ENCODE measurements at places on chromosomes 2 and 18. TPM values are rescaled to one million over a fixed set of nuclear protein-coding genes. Genes with fewer than 3 reads are reported as not detected.

DNA sequence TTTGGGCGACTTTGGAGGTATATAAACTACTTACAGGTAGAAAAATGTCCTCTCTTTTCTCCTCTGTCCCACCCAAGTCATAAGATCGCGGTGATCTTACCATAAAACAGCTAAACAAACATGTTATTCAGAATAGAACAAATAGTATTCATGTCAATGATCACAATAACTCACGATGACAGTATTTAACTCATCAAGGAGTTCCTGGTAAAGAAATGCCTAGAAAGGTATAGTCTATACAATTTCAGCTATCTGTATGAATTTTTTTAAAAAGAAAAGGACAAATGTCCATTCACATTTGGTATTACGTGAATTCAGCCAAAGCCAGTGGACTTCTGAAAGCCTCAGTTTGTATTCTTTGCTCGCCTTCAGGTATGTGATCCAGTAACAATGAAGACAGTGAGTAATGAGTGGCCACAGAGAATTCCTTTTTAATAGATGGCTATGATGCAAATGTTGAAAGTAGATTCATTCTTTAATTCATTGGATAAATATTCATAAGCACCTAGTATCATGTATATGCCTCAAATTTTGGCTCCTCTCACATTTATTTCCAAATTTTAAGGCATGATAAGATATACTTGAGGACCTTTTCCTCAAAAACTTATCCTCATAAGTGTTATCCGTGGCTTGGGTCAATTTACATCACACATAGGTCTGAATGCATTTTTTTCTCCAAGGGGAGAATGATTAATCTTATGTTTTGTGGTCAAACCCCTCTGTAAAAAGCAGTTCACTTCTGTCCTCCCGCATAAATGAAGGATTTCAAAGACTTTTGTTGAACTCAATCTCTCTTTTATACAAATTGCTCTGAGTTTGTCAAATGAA is 20.3 kb downstream of the ABCB11 start:
- DNase-seq: no peak

- no peak for DNase-seq
Measured at GRCh38 chr2:133569286-133569830, 1.1 kb upstream of the NCKAP5 start.

Gene IL1R2
- total RNA-seq: 1.4 TPM

Gene XIRP2
- total RNA-seq: 206 TPM

DNA sequence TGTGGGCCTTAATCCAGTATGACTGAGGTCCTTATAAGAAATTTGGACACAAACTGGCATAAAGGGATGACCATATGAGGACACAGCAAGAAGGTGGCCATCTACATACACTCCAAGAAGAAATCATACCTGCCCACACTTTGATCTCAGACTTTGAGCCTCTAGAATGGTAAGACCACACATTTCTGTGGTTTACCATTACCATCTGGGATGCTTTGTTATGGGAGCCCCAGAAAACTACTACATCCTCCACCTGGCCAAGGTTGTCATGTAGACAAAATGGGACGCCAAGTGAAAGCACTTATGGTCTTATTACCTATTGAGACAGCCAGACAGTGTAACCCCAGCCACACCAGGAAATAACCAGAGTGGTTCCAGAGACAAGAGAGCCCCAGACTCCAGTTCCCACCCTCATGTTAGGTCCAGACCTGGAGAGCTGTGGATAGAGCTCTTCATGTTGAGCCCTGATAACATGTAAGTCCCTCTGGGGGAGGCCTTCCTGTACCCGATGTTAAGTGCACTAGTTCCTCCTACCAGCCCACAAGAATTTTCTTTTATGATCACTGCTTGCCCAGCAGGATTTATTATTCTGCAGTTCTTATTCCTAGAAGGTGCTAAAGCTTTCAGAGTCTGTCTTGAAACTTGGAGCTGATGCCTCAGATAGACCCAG is 4.6 kb upstream of the ADD2 start:
- no peak for DNase-seq

DNA sequence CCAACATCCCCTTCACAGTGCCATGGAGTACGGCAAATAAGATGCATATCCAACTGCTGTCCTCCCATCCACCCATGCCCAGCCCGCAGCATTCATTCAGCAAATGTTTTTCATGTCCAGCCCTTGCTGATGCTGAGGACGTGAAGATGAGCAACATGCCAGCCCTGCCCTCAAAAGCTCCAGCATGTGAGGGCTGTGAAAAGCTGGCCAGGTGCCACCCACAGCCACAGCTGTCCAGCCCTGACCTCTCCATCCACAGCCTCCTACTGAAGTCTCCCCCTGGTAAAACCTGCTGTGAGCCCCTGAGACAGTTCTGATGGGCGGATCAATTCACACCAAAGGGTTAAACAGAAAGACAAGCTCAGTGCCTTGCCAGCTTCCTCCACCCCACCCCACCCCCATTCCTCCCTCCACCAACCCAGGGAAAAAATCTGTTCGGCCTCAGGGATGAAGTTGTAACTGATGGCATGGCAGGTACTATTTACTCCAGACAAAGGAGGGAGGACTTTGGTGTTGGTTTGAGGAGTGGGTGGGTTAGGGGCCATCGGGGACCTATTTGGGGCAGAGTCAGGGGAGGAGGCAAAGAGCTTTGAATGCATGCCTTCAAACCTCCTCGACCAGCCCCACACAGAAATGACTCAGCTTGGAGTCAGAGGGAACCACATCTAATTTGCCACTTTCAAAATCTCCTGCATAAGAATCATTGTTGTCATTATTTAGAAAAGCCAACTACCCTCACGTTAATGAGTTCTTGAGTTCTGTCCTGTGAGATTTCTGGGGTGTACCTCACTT is 4.3 kb downstream of the ZBTB7C start:
- no peak for DNase-seq

DNA sequence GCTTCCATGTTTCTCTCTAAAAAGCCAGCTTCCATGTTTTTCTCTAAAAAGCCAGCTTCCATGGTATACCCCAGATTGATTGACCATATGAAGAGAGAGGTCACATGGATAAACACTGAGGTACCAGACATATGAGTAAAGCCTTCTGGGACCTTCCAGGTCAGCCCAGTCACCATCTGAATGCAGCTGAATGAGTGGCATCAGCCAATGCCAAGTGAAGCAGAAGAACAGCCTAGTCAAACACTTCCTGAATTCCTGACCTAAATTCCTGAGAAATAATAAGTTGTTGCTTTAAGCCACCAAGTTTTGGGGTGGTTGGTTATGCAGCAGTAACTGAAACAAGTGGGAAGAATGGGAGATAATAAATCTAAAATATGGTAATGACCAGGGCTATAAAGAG is 5.7 kb upstream of the ALS2 start:
- DNase-seq: no peak

DNA sequence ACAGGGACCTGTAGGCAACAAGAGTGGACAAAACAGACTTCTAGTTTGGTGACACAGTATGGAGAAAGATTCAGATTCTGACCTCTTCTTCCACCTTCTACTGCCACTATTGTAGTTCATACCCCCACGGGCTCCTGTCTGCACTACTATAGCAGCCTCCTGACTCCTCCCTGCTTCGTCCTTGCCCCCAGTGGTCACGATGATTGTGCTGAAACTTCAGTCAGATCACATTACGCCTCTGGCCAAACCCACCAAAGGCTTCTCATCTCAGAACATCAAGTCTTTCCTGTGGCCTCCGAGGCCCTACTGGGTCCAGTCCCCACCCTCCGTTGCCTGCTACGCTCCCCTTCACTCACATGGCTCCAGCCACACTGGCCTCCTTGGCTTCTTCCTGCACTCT is 147.6 kb downstream of the CYP26B1 start:
- no peak for DNase-seq

Gene RAD51AP2
- 0.16 TPM for total RNA-seq

DNA sequence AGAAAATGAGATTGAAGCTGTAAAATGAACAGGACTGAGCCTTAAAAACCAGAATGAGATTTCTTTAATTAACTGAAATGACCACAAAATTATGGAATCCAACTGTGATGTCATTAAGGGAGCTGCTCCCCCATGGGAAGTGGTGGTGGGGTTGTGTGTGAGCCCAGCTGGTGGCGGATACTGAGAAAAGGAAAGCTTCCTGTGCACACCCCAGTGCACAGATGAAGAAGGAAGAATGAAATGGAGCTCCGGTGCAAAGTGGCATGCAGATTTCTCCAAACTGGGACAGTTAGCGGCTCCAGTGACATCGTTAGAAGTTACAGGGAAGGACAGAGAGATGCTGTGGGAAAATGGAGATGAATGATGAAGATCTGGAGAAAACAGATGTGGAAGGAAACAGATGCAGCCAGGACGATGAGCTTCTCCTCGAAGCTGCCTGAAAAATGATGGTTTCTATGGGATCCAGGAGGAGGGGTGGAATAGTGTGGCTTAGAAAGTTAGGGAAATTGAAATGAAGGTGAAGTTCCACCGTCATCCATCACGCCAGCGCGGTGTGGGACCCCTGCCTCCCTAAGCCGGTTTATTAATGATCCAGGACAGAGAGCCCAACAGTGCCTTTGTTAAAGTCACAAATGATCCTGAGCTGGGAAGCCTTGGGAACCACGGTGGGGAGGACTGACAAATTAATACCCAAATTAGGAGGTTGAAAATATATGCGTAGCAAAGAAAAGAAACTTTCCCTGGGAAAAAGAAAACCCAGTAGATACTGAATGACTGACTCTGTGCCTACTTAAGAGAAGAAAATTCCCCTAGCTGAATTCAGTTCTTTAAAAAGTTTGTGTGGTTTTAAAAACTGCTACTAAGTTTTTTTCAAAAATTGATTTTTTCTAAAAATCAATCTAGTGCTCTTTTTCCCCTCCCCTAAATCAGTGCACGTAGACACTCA is 77.2 kb downstream of the TSN start:
- DNase-seq: no peak

DNA sequence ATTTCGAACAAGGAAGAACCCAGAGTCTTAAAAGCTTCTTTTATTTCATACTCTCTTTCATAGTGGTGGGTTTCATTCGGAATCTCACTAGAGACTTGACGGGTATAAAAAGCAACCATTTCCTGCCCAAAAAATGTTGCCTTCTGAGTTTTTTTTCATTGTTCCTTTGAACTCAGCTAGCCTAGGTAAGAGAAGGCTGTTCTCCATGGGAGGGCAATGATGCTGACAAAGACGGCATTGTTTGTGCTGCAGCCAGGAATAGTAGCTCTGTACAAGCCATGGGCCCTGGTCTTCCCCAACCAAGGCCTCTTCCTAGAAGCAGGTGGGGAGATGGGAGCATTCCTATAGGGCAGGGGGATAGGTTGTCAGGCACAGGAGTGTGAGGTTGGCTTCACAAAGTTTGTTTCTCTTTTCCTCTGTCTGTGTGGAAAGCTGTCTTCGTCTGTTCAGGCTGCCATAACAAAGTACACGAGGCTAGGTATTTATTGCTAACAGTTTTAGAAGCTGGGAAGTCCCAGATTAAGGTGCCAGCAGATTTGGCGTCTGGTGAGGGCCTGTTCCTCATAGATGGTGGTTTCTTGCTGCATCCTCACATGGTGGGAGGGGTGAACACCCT is 405.1 kb downstream of the NBAS start:
- DNase-seq: no peak

- peak; percentile 55 for DNase-seq
Measured at GRCh38 chr2:100786297-100786658, 33.7 kb upstream of the NPAS2 start.

Gene MC5R
- total RNA-seq: not detected

DNA sequence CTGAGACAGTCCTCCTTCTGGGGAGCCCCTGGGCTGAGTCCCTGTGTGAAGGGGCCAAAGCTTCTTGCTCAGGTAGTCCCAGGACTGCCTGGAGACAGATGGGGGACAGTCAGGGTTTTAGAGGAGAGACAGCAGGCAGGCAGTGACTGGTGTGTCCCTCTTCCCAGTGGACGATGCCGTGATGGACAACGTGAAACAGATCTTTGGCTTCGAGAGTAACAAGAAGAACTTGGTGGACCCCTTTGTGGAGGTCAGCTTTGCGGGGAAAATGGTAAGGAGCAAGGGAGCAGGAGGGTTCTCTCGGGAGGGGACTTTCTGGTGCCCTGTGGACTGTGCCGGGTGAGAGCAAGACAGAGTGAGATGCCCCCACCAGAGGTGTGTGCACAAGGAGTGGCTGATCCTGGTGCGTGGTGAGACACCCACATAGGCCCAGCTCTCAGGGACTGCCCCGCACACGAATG is 74.8 kb downstream of the DYSF start:
- DNase-seq: no peak

Gene HOXD1
- total RNA-seq: not detected

Gene STEAP3
- 10.8 TPM for total RNA-seq

Gene TNFAIP6
- 2.8 TPM for total RNA-seq

Gene LIPG
- total RNA-seq: 0.19 TPM

GRCh38 chr2:240725266-240725665 is 33.6 kb downstream of the AQP12A start:
- DNase-seq: no peak

Gene CD8B2
- not detected for total RNA-seq

Data from Right ventricle myocardium superior (tissue), 1 donor.